Activated naive CD4-positive, alpha-beta T cell treated with anti-CD3 and anti-CD28 coated beads for 36 hours (primary cell): ENCODE measurements at places on chromosomes 2 and 18. TPM values are rescaled to one million over a fixed set of nuclear protein-coding genes. Genes with fewer than 3 reads are reported as not detected.

POMC gene
- total RNA-seq = 4.6 TPM

MRO gene
- total RNA-seq = not detected

DOK1 gene
- 12.3 TPM for total RNA-seq

OXER1 gene
- total RNA-seq = not detected

OTOF gene
- 0.52 TPM for total RNA-seq

SDC1 gene
- 0.67 TPM for total RNA-seq

GRCh38 chr2:190891372-190891771 lies 10.8 kb downstream of the GLS start:
- peaks cover 34% of the 10 kb centered on the region for H3K36me3 ChIP-seq
- no peaks in the 10 kb centered on the region for H3K27me3 ChIP-seq
- DNase-seq = no peak
- H3K4me3 ChIP-seq = no peak overlapping the region

GRCh38 chr18:59967878-59968277 lies 68.1 kb downstream of the PMAIP1 start:
- H3K4me1 ChIP-seq = peaks cover 7% of the 10 kb centered on the region
- no peaks in the 10 kb centered on the region for H3K36me3 ChIP-seq
- no peak for DNase-seq
- H3K4me3 ChIP-seq = no peak overlapping the region

- no peak overlapping the region for H3K4me3 ChIP-seq
- peaks cover 13% of the 10 kb centered on the region for H3K27me3 ChIP-seq
- peaks cover 9% of the 10 kb centered on the region for H3K4me1 ChIP-seq
- no peaks in the 10 kb centered on the region for H3K36me3 ChIP-seq
- DNase-seq = peak; percentile 66
These were observed 2.4 kb downstream of the FHL2 start for GRCh38 chr2:105396254-105397024.

GRCh38 chr2:223832241-223832903 lies 5.0 kb downstream of the AP1S3 start:
- no peak overlapping the region for H3K27ac ChIP-seq
- H3K36me3 ChIP-seq = peaks cover 2% of the 10 kb centered on the region
- H3K4me3 ChIP-seq = no peak overlapping the region
- H3K27me3 ChIP-seq = peaks cover 2% of the 10 kb centered on the region
- no peak for DNase-seq

DNA sequence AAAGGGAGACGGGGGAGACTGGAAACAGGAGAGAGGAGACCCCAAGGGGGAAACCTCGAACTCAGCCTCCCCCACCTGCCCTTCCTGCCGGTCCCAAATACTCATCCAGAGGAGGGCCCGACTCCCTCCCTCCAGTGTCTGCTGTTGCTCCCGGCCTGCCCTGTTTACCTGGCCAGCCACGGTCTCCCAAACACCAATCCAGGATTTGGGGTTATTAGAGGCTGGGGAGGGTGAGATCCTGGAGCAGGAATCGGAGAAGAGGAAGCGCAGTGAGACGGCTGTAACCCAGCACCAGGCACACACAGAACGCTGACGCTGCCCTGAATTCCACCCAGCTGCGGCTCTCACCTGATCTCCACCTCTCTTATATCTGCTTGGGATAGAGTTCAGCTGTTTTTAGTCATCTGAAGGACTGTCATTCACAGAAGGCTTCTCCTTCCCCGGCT lies 213.0 kb downstream of the TNS1 start:
- no peaks in the 10 kb centered on the region for H3K36me3 ChIP-seq
- peaks cover 14% of the 10 kb centered on the region for H3K4me1 ChIP-seq
- no peak overlapping the region for H3K27ac ChIP-seq
- H3K27me3 ChIP-seq = no peaks in the 10 kb centered on the region
- DNase-seq = peak; percentile 19
- H3K4me3 ChIP-seq = peak overlapping the region; percentile 76

DNA sequence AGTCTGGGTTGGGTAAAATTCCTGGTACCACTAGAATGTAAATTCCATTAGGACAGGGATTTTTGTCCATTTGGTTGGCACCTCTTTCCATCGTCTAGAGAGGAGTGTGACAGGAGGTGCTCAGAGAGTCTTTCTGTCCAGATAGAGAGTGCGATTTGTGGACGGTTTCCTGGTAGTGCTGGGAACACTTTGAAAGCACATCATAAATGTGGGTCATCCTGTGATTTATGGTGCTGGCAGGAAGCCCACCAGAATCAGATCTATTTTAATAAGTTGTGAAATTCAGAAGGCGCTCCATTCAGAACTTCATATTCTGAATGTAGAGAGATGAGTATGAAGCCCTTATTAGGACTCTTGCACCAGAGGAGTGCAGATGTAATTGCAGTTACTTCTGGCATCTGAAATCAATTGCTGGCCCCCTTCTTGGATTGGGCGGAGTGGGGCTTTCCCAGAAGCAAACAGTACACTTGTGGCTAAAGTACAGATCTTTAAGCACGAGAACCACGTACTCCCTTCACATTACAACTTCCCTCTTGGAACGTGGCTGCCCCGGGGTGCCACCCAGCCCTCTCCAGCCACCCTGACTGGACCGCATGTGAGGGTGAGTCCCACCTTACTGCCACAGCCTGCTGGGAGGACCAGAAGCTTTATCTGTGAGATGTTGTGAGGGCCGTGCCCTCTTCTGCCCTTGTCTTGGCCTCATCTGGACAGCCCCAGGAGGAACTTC lies 243.2 kb downstream of the MYO3B start:
- no peak for DNase-seq
- H3K4me3 ChIP-seq = no peak overlapping the region
- no peaks in the 10 kb centered on the region for H3K4me1 ChIP-seq
- peaks cover 17% of the 10 kb centered on the region for H3K27me3 ChIP-seq
- H3K36me3 ChIP-seq = no peaks in the 10 kb centered on the region
- no peak overlapping the region for H3K27ac ChIP-seq

GRCh38 chr2:189506514-189506976 lies 65.3 kb downstream of the WDR75 start:
- H3K4me3 ChIP-seq = no peak overlapping the region
- peaks cover 17% of the 10 kb centered on the region for H3K4me1 ChIP-seq
- no peak overlapping the region for H3K27ac ChIP-seq

GRCh38 chr2:19332503-19332902 lies 25.9 kb downstream of the OSR1 start:
- peaks cover 5% of the 10 kb centered on the region for H3K36me3 ChIP-seq
- no peak for DNase-seq
- no peak overlapping the region for H3K4me3 ChIP-seq
- no peaks in the 10 kb centered on the region for H3K4me1 ChIP-seq
- no peak overlapping the region for H3K27ac ChIP-seq

- H3K27ac ChIP-seq = no peak overlapping the region
- peaks cover 3% of the 10 kb centered on the region for H3K4me1 ChIP-seq
- no peak overlapping the region for H3K4me3 ChIP-seq
- no peaks in the 10 kb centered on the region for H3K36me3 ChIP-seq
- H3K27me3 ChIP-seq = no peaks in the 10 kb centered on the region
These were observed 32.3 kb downstream of the CXCR4 start for GRCh38 chr2:136085453-136086209.
